SK-N-SH (cell line): ENCODE measurements at places on chromosomes 2 and 18. TPM values are rescaled to one million over a fixed set of nuclear protein-coding genes. Genes with fewer than 3 reads are reported as not detected.

GAD1 gene
- 0.20 and 0.63 TPM in 2 replicates for polyA plus RNA-seq

LOXL3 gene
- polyA plus RNA-seq: 47.9 and 59.3 TPM in 2 replicates

DNA sequence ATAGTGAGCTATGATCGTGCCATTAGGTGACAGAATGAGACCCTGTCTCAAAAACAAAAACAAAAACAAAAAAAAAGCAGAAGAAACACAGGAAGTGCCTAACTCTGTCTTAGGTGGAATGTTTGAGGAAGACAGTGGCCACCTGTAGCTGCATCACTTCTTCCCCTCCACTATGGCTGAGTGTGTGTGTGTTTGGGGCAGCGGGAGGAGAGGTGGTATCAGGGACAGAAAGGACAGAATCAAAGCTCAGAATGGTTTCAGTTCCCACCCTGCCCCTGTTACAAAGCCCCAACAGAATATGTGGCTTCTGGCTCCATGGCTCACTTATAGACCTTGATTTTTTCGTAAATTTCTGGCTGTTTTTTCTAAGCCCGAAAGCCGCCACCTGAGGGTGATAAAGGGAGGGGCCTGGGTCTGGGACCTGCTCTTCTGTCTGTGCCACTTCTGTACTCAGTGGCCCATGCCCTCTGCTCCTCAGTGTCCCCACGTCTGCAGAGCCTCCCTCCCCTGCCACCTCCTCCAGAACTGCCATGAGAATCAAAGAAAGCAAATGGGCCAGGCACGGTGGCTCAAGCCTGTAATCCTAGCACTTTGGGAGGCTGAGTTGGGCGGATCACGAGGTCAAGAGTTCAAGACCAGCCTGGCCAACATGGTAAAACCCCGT, 27.4 kb downstream of the SERTAD2 start:
- no peak overlapping the region for H3K27ac ChIP-seq
- peaks cover 45% of the 10 kb centered on the region for H3K4me1 ChIP-seq
- peaks cover 3% of the 10 kb centered on the region; the same call in 1 of the 2 replicates for H3K36me3 ChIP-seq
- no peak overlapping the region for H3K4me3 ChIP-seq
- no peak for DNase-seq

DNA sequence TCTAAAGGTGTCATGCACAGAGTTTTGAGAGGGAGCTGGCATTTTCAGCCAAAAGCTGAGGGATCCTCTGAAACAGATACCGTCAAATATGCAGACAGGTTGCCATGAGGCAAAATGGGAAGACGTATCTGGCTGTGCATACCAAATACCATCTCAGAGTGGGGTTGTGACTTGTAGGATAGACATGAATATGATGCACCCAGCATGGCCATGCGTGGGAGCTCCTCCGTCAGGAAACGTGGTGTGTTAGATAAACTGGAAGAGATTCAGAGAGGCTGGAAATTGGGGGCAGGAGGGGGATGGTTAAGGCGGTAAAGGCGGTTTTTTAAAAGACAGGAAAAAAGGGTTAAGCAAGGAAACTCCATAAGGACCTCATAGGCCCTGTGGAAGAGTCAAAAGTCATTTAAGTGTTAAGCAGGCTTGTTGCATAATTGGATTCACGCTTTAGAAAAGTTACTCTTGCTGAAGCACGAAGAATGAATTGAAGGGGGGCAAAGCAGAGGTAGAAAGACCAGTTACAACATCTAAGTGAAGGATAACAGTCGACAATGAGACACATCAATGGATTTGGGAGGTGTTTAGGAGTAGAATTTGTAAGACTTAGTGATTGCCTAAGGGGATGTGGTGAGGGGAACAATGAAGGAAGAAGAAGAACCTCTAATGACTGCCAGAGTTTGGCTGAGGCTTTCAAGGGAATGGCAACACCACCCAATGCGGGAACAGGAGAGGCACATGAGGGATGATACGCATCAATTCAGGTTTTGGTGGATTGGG, 139.6 kb upstream of the CTAGE1 start:
- H3K4me3 ChIP-seq: no peak overlapping the region
- peaks cover 6% of the 10 kb centered on the region; the same call in 1 of the 2 replicates for H3K4me1 ChIP-seq
- H3K27me3 ChIP-seq: peaks cover 43% of the 10 kb centered on the region
- DNase-seq: no peak
- no peak overlapping the region for H3K27ac ChIP-seq

GRCh38 chr18:62388855-62389760, 64.0 kb downstream of the TNFRSF11A start:
- H3K27ac ChIP-seq: no peak overlapping the region
- DNase-seq: no peak
- no peak overlapping the region for H3K4me3 ChIP-seq
- H3K4me1 ChIP-seq: no peaks in the 10 kb centered on the region
- no peaks in the 10 kb centered on the region for H3K27me3 ChIP-seq
- H3K36me3 ChIP-seq: no peaks in the 10 kb centered on the region

- no peaks in the 10 kb centered on the region for H3K4me1 ChIP-seq
- H3K36me3 ChIP-seq: no peaks in the 10 kb centered on the region
- no peak for DNase-seq
- no peak overlapping the region for H3K4me3 ChIP-seq
- H3K27me3 ChIP-seq: no peaks in the 10 kb centered on the region
- no peak overlapping the region for H3K27ac ChIP-seq
These were observed 177.7 kb upstream of the TWIST2 start for GRCh38 chr2:238670111-238670585.

- peaks cover 4% of the 10 kb centered on the region; the same call in 1 of the 2 replicates for H3K4me1 ChIP-seq
- H3K4me3 ChIP-seq: no peak overlapping the region
- DNase-seq: no peak
- H3K27me3 ChIP-seq: no peaks in the 10 kb centered on the region
- no peaks in the 10 kb centered on the region for H3K36me3 ChIP-seq
These were observed 215.8 kb downstream of the NDUFA10 start for GRCh38 chr2:239809391-239809790.

GRCh38 chr2:236955521-236956030, 130.1 kb upstream of the COPS8 start:
- no peak overlapping the region for H3K27ac ChIP-seq
- H3K4me3 ChIP-seq: no peak overlapping the region
- no peaks in the 10 kb centered on the region for H3K36me3 ChIP-seq
- no peak for DNase-seq

DNA sequence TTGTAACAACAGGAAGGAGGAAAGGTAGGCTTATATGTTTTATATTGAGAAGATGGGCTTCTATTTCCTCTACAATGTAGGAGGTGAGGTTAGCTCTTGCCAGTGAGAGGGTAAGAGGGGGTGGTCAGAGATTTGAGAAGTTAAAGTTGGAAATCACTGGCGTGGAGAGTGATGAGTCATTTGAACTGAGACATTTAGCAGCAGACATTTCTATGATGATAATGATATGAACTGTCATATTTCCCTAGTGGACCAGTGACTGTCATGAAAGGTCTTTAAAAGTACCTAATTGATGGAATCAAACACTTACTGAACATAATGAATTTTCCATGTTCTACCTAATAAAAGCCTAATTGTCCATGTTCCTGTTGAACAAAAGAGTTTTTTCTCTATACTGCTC, 126.1 kb downstream of the FAM161A start:
- no peak overlapping the region for H3K4me3 ChIP-seq
- no peaks in the 10 kb centered on the region for H3K36me3 ChIP-seq
- H3K27ac ChIP-seq: no peak overlapping the region
- H3K27me3 ChIP-seq: no peaks in the 10 kb centered on the region
- no peak for DNase-seq
- H3K4me1 ChIP-seq: no peaks in the 10 kb centered on the region

GRCh38 chr2:141523199-141523598, 607.6 kb downstream of the LRP1B start:
- H3K4me3 ChIP-seq: no peak overlapping the region
- H3K27ac ChIP-seq: no peak overlapping the region
- H3K4me1 ChIP-seq: no peaks in the 10 kb centered on the region
- no peaks in the 10 kb centered on the region for H3K36me3 ChIP-seq
- DNase-seq: no peak

DNA sequence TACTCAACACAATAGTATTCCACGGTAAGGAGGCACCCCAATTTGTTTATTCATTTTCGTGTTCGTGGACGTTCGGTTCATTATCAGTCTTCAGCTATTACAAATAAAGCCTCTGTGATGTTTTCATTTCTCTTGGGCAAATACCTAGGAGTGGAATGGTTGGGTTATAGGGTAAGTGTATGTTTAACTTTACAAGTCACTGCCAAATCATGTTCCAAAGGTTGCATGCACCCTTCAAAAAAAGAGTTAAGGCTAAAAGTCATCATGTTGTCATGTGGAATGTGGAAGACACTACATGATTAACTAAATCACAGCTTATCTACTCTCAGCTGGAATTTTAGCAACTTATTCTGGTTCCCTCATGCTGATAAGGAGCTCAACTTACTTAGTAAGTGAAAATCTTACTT, 15.8 kb downstream of the INO80C start:
- H3K4me3 ChIP-seq: no peak overlapping the region
- H3K27ac ChIP-seq: no peak overlapping the region
- no peaks in the 10 kb centered on the region for H3K36me3 ChIP-seq
- H3K27me3 ChIP-seq: no peaks in the 10 kb centered on the region
- DNase-seq: no peak
- H3K4me1 ChIP-seq: no peaks in the 10 kb centered on the region

- no peaks in the 10 kb centered on the region for H3K36me3 ChIP-seq
- DNase-seq: no peak
- no peaks in the 10 kb centered on the region for H3K4me1 ChIP-seq
- H3K27ac ChIP-seq: no peak overlapping the region
- no peak overlapping the region for H3K4me3 ChIP-seq
- H3K27me3 ChIP-seq: no peaks in the 10 kb centered on the region
These were observed 105.8 kb upstream of the PID1 start for GRCh38 chr2:229376866-229377265.

DNA sequence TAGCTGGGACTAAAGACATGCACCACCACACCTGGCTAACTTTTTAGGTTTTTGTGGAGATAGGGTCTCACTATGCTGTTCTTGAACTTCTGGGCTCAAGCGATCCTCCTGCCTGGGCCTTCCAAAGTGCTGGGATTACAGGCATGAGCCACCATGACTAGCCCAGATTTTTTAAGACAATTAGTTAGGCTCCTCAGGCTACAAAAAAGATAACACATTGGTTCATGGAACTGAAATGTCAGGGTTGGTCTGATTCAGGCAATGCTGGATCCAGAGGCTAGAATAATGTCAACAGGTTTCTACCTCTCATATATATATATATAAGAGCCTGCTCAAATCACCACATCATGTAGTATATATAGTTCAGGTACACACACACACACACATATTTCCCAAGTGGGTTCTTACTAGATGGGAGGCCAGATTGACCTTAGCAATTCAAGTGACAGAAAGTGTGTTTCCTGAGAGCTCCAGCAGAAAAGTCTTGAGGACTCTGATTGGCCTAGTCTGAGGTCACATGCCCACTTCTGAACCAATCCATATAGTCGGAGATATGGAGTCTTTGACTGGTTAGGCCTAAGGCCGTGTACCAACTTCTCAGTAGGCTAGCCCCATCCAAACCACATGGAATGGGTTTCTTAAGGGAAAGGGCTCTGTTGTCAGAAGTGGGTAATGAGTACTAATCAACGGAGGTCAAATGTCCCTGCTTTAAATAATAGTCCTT, 72.6 kb upstream of the LAPTM4A start:
- no peaks in the 10 kb centered on the region for H3K27me3 ChIP-seq
- DNase-seq: no peak
- H3K4me1 ChIP-seq: no peaks in the 10 kb centered on the region
- no peak overlapping the region for H3K27ac ChIP-seq

GPR75 gene
- polyA plus RNA-seq: 1.8 and 2.4 TPM in 2 replicates

GRCh38 chr2:165440367-165440766, 29.1 kb upstream of the CSRNP3 start:
- peak; percentile 61 for DNase-seq
- no peak overlapping the region for H3K4me3 ChIP-seq
- H3K27me3 ChIP-seq: no peaks in the 10 kb centered on the region

SIX2 gene
- polyA plus RNA-seq: 0.45 and 0.76 TPM in 2 replicates

GRCh38 chr2:122883849-122884248, 1128.4 kb downstream of the TSN start:
- no peaks in the 10 kb centered on the region for H3K36me3 ChIP-seq
- no peak for DNase-seq
- no peak overlapping the region for H3K27ac ChIP-seq

DNA sequence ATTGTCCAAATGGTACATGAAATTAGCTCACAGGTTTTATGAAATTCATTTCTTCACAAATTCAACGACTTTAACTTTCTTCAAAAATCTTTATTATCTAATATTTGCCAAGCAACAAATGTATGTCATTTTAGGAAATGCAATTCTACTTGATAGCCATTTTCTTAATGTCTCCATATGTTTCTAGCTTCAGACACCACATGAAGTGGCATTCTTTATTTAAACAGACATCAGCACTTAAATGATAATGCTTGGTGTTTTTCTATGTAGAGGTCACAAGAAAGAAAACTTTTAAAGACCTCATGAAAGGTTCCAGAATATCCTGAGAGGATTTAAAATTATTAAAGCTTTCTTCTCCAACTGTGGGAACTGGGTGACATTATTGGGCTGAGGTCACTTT, 44.2 kb upstream of the XIRP2 start:
- no peaks in the 10 kb centered on the region; the same call in 1 of the 2 replicates for H3K4me1 ChIP-seq
- H3K36me3 ChIP-seq: no peaks in the 10 kb centered on the region
- H3K27me3 ChIP-seq: no peaks in the 10 kb centered on the region
- H3K27ac ChIP-seq: no peak overlapping the region

- no peaks in the 10 kb centered on the region for H3K36me3 ChIP-seq
- H3K4me1 ChIP-seq: no peaks in the 10 kb centered on the region
- no peak overlapping the region for H3K27ac ChIP-seq
- H3K27me3 ChIP-seq: no peaks in the 10 kb centered on the region; the same call in 1 of the 2 replicates
These were observed 25.6 kb upstream of the GCFC2 start for GRCh38 chr2:75736276-75736675.

STEAP3 gene
- polyA plus RNA-seq: 30.6 and 34.3 TPM in 2 replicates

GRCh38 chr2:231663458-231664212, 44.7 kb upstream of the PTMA start:
- no peaks in the 10 kb centered on the region for H3K36me3 ChIP-seq
- H3K27me3 ChIP-seq: no peaks in the 10 kb centered on the region
- no peak overlapping the region for H3K4me3 ChIP-seq
- H3K4me1 ChIP-seq: peaks cover 6% of the 10 kb centered on the region; the same call in 1 of the 2 replicates
- DNase-seq: no peak

GRCh38 chr2:9914384-9915065, 37.0 kb upstream of the GRHL1 start:
- H3K36me3 ChIP-seq: peaks cover 77% of the 10 kb centered on the region
- no peak overlapping the region; the same call in 1 of the 2 replicates for H3K27ac ChIP-seq

VWC2L gene
- not detected in 2 replicates for polyA plus RNA-seq

DNA sequence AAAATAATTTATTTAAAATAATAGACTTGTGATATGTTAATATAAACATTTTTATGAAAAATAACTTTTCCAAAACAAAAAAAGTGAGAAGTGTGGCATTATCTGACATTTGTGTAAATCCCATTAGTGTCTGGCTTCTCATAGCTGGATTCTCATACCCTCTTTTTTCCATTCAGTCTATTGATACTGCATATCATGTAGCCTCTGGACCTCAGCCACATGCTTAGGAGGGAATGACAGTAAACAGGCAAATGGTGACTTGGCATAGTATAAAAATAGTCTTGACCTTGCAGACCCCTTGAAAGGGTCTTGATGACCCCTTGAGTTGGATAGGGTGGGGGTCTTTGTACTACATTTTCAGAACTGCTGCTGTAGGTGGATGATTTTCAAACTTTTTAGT, 29.2 kb downstream of the GALNT1 start:
- H3K4me1 ChIP-seq: peaks cover 12% of the 10 kb centered on the region
- no peak overlapping the region; the same call in 1 of the 2 replicates for H3K27ac ChIP-seq
- no peaks in the 10 kb centered on the region for H3K36me3 ChIP-seq
- no peak overlapping the region for H3K4me3 ChIP-seq
- DNase-seq: no peak
- no peaks in the 10 kb centered on the region for H3K27me3 ChIP-seq

GRCh38 chr2:181348107-181348837, 108.9 kb upstream of the ITGA4 start:
- H3K36me3 ChIP-seq: peaks cover 4% of the 10 kb centered on the region
- H3K27me3 ChIP-seq: no peaks in the 10 kb centered on the region
- H3K27ac ChIP-seq: no peak overlapping the region
- H3K4me1 ChIP-seq: no peaks in the 10 kb centered on the region
- DNase-seq: no peak
